Stimulated activated naive CD4-positive, alpha-beta T cell treated with Interleukin-2 at 50 U/mL for 16 hours (primary cell): ENCODE measurements at places on chromosomes 11 and 22.

GRCh38 chr11:95521133-95521542 lies 268.4 kb downstream of the FAM76B start:
- DNase-seq, result no peak

GRCh38 chr11:101960231-101960630 lies 43.9 kb upstream of the ANGPTL5 start:
- no peak for DNase-seq

DNA sequence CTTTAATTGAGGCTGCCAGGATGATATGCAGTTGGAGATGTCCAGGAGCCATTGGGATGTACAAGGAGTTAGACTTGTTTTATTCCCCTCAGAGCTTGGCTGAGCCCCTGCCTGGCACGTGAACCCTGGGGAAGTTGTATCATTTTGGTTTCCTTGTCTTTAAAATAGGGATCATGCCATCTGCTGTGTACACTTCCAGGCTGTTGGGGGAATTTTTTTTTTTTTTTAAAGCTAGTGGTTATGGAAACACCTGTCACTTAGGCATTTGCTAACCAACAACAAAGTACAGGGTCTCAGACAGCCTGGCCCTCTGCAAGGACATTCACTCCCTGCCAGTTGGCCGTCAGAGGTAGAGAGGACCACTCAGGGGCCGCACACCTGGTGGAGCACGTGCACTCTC lies 8.5 kb upstream of the RAB1B start:
- DNase-seq, result no peak

DNA sequence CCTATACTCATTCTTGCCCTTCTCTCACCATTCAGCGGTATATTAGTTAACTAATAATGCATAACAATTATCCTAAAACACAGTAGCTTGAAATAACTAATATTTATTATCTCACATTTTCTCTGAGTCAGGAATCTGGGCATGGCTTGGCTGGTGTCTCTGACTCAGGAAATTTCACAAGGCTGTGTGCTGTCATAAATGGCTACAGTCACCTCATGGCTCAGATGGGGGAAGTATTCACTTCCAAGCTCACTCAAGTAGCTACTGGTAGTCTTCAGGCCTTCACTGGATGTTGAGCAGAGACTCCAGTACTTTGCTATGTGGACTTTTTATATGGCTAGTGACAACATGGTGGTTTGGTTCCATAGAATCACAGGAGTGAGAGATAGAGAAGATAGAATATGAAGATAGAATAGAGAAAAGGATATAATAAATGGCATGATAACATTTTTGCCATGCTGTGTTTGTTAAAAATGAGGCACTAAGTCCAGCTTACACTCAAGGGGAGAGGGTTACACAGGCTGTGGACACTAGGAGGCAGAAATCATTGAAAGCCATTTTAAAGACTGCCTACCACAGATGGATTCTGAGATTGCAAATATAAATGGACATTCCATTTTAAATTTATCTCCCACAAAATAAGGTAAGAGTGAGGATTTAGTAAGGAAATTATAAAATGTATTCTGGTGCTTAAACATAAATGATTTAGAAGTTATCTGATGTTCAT lies 997.8 kb upstream of the CHORDC1 start:
- DNase-seq, result no peak

DNA sequence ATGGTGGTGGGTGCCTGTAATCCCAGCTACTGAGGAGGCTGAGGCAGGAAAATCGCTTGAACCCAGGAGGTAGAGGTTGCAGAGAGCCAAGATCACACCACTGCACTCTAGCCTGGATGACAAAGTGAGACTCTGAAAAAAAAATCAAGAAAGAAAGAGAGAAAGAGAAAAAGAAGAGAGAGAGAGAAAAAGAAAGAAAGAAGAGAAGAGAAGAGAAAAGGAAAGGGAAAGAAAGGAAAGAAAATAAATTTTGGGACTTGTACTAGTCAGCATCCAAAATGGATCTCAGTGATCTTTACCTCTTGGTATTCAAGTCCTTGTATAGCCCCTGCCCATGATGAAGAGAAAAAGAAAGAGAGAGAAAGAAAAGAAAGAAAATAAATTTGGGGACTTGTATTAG lies 22.2 kb upstream of the PICALM start:
- no peak for DNase-seq

GRCh38 chr11:75313513-75314272 lies 37.8 kb downstream of the ARRB1 start:
- DNase-seq, result no peak

DNA sequence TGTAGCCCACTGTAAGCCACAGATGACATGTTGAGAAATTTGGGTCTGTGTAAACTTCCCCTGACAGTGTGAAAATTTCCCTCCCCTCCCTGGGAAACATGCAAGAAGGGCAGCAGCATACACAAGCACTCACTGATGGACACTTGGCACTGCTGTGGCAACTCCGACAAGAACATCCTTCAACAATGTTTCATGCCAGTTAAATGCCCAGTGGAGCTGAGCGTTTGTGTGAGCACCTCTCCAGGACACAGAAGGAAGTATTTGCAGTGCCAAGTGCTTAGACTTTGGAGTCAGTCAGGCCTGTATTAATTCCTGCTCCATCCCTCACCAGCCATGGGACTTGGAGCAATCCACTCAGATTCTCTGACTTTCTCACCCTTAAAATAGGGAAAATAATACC lies 17.7 kb downstream of the C11orf87 start:
- no peak for DNase-seq

GRCh38 chr11:83921447-83922192 lies 635.5 kb upstream of the CCDC90B start:
- DNase-seq, result no peak

- DNase-seq, result peak; percentile 40
Measured at GRCh38 chr11:68271023-68271780, 571 bp downstream of the C11orf24 start.

- no peak for DNase-seq
Measured at GRCh38 chr11:62352355-62353336, 15.4 kb downstream of the ASRGL1 start.

GRCh38 chr11:455566-456147 lies 5.6 kb downstream of the PTDSS2 start:
- DNase-seq, result no peak

- DNase-seq, result no peak
Measured at GRCh38 chr11:57422669-57423068, 4.3 kb downstream of the SLC43A3 start.

DNA sequence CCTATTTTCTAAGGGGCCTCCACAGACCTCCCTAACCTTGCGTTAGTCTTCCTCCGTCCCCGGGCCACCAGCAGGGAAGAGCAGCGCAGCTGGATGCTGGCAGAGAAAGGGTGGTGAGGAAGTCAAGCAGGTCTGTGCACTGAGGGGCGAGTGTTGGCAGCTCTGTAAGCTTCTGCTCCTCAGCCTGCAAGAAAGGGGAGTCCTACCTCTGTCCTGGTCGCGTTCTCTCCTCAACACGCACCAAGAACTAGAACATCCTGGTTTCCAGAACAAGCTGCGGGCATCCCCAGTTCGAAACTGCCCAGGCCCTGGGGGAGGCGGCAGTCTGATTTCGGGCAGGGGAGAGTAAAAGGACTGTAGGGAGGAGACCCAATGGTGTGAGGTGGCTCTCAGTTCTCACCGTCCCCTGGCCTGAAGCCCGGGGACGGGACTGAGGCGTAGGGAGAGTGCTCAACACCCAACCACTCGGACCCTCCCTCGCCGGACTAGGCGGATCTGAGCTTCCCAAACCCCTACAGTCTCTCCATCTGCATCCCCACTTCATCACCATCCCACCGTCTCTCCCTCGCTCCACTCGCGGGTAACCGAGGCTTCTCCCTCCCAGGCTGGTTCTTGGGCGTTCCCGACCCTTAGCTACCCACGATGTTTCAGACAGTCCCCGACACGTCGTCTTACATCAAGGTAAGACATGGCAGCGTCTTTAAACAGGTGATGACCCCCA lies 7.7 kb upstream of the FLI1 start:
- no peak for DNase-seq

- no peak for DNase-seq
Measured at GRCh38 chr11:97956904-97957303, 1063.8 kb upstream of the CNTN5 start.

GRCh38 chr22:41699264-41700107 lies at the start of gene MEI1:
Gene MEI1 (plus strand): TSS chr22:41699503. CDS start chr22:41699539, 36 bp downstream.
- DNase-seq, result peak; percentile 88

GRCh38 chr22:17431179-17431578 lies 61.9 kb downstream of the CECR2 start:
- DNase-seq, result no peak

GRCh38 chr11:1748636-1749394 lies 1.6 kb downstream of the IFITM10 start:
- no peak for DNase-seq

DNA sequence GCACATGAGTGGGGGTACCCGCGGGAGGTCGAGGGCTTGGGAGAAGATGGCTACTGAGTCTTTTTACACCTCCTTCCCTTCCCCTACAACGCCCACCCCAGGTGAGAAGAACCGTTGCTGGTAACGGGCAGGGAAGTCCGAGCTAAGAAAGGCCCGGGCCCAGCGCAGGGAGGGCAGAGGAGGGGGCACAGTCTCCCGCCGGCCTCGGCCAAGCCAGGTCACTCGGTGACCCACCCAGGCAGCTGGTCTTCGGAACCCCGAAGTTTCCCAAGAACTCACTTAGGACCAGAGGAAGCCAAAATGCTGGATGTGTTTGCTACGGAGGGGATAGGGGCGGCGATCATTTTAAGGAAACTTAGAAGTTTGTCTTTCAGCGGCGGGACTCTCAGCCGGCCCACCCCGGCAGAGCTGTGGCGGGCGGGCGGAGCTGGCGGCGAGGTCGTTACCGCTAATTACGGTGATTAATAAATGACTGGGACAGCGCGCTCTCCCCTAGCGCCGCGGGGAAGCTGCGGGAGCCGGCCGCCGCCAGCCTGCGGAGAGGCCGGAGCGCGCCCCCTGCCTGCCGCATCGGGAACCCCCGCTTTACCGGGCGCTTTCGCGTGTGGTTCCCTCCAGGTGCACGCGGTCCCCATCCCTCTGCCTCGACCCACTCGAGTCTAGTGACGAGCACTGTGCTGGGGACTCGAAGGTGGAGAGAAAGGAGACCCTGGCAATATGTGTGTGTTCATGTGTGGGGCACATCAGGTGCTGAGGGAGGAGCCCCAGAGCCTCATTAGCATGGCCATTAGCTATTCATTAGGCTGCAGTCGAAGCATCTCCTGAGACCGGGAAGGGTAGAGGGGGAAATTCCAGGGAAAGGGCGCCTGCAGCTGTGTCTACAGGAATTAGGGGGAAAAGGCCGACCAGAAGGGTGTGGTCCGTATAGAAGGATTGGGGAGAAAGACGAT lies 945 bp downstream of the ROBO3 start:
- DNase-seq, result peak; percentile 33

DNA sequence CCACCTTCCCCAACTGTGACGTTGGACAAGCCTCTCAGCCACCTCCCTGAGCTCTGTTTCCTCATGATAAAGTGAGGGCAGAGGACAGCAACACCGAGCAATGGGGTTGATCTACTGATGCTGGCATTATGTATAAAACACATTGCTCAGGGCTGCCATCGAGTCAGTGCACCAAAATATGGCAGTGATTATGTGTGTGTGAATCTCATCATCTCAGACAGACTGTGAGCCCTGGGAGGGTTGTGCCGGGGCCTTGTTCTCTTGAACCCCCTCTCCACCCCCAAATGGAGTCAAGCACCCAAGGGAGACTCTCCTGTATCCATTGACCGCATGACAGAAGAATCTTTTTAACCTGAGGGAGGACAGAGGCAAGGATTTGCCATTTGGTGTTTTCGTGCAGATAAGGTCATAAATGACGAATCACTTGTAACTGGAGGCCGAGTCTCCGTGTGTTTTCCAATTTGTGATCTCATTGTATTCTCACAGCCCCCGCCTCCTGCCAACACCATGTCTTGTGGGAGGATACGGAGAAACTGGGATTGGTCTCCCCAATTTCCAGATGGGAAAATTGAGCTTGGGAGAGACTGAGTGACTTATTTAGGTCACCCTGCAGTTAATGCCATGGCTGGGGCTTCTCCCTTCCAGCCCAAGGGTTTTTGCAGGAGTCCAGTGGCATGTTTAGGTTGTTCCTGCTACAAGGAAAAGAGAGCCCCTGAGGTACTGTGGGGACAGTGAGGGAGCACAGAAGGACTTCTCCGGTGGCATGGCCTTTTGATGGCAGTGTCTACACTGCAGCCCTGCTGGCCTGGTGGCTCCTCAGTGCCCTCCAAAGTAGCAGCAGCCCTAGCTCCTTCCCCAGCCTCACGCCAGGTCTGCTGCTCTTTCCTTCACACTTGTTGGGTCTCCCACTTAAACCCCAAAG lies 52.4 kb downstream of the CHRDL2 start:
- DNase-seq, result no peak

DNA sequence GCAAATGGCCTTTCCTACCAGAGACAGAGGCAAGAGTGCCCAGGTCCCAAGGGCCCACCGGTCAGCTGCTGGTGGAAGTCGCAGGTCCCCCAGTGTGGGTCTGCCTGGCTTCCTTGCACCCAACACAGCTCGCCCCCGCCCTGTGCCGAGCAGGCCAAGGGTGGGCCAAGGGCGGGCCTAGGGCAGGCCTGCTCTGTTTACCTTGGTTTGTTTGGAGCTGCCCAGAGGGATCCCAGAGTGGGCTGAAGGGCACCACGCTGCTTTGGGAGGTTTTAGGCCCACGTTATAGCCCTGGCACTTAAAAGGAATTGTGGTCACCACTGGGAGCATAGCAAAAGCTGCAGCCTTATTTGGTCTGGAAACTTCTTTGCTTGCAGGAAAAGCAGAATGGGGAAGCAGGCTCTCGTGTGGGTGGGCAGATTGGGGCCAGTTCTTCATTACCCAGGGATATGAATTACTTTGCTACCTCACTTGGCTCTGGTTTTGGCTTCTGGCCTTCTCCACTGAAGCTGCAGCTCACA lies 38.0 kb downstream of the MRGPRD start:
- DNase-seq, result no peak

- no peak for DNase-seq
Measured at GRCh38 chr11:86313793-86314192, 11.8 kb downstream of the HIKESHI start.

DNA sequence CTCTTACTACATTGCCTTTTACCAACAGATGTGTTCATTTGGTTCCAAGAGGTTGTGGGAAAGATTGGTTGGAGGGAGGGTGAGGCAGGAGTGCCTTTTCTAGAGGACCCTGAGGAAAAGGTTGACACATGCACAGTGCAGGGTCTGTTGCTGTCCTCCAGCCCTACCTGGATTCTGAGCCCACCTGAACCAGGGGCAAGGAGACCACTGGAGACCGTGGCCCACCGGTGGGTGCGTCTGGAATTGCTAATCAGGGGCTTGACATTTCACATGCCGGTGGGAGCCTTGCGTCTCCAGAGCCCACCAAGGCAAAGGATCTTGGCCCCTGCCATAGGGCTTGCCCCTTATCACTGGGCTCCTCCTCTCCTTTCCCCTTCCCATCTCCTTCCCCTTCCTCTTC lies 80.4 kb upstream of the ZBED5 start:
- no peak for DNase-seq

- DNase-seq, result no peak
Measured at GRCh38 chr22:50459496-50460140, 15.2 kb downstream of the SBF1 start.
